ENCODE measurements at places on chromosomes 4 and X.

GRCh38 chr4:145551660-145552059 lies 67.5 kb upstream of the MMAA start:
- H3K4me3 ChIP-seq: no peak overlapping the region
- H3K4me1 ChIP-seq: no peaks in the 10 kb centered on the region
- no peak overlapping the region for H3K27ac ChIP-seq
- no peak for DNase-seq
- no peaks in the 10 kb centered on the region for H3K36me3 ChIP-seq
- no peaks in the 10 kb centered on the region for H3K27me3 ChIP-seq

GRCh38 chrX:47628982-47629381 lies 748 bp downstream of the CFP start:
- no peaks in the 10 kb centered on the region for H3K27me3 ChIP-seq
- H3K4me1 ChIP-seq: no peaks in the 10 kb centered on the region
- H3K4me3 ChIP-seq: no peak overlapping the region
- H3K36me3 ChIP-seq: no peaks in the 10 kb centered on the region
- DNase-seq: no peak

GRCh38 chrX:20693078-20693477 lies 426.4 kb upstream of the RPS6KA3 start:
- no peaks in the 10 kb centered on the region for H3K27me3 ChIP-seq
- no peaks in the 10 kb centered on the region for H3K36me3 ChIP-seq
- DNase-seq: no peak
- no peak overlapping the region for H3K4me3 ChIP-seq
- H3K4me1 ChIP-seq: no peaks in the 10 kb centered on the region
- H3K27ac ChIP-seq: no peak overlapping the region

DNA sequence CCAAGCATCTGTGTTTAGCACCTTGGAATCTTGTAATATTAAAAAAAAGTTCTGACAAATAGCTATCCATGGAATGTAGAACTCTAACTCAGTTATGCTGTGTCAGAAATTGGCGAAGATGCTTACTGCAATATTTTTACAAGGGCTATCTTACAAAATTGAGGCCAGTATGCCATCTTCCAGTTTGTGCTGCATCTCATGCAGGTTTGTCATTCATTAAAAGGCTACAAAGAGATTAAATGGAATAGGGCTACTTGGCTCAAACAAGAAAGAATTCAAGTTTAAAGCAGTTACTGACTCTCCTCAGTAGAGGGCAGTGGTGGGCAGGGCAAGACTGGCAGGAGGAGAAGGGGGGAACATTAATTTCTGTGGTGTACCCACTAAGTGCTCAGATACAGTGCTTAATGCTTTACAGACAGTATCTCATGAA lies 66.5 kb downstream of the SHROOM4 start:
- no peak for DNase-seq
- no peaks in the 10 kb centered on the region for H3K36me3 ChIP-seq
- H3K4me1 ChIP-seq: no peaks in the 10 kb centered on the region
- H3K27ac ChIP-seq: no peak overlapping the region

DNA sequence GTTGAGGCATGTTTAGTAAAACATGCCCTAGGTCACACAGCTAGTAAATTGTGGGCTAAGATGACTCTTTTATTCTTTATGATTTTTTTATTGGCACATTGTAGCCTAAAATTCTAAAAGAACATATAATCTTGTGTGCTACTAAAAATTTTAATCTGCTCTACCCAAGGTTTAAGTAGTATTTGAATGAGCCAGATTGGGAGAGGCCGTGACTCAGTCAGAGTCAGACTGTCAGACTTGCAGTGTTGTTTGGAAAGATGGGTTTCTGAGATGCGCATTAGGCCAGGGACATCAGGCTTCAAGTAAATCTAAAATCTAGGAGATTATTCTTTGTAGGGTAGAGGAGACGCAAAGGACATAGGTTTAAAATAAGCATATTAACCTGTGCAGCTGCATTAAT lies 30.7 kb upstream of the TMPRSS11E start:
- no peaks in the 10 kb centered on the region for H3K27me3 ChIP-seq
- peaks cover 9% of the 10 kb centered on the region for H3K4me1 ChIP-seq
- no peak overlapping the region for H3K4me3 ChIP-seq

DNA sequence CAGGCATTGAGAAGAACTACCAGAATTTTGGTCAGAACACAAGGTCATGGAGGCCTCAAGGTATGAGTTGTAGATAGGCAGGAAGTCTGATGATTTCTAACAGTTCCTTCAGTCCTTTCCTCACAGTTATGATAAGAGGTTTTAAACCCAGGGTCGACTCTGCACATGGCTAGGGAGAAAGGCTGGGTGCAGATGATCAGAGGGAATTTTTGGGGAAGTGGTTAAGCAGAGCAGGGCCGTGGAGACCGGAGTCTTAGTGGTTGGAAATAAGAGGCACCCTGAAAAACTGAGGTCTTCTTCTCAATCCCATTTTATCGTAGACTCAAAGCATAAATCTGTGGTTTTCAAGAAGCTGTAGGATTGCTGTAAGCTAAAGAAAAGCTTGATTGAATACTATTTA lies 118.5 kb upstream of the ANK2 start:
- H3K4me1 ChIP-seq: no peaks in the 10 kb centered on the region
- no peak overlapping the region for H3K27ac ChIP-seq
- no peaks in the 10 kb centered on the region for H3K27me3 ChIP-seq
- H3K4me3 ChIP-seq: no peak overlapping the region
- no peaks in the 10 kb centered on the region for H3K36me3 ChIP-seq

DNA sequence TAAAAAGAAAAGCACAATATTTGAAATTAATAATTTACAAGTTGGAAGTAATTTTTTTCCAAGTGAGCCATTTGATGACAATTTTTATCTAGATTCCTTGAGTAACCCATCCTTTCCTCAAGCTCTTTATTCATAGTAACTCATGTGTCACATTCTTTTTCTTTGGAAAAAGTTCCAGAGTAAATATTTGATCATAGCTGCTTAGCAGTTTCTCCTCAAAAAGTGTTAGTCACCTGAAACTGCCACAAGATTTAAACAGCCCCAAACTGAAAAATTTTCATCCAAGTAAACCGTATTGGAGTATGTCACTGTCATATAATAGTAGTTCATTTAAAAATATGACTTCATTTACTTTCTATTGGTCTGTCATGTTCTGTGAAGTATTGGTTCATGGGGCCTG lies 94.6 kb upstream of the CASK start:
- H3K27ac ChIP-seq: no peak overlapping the region
- H3K27me3 ChIP-seq: no peaks in the 10 kb centered on the region
- no peak overlapping the region for H3K4me3 ChIP-seq
- H3K4me1 ChIP-seq: no peaks in the 10 kb centered on the region

- H3K36me3 ChIP-seq: no peaks in the 10 kb centered on the region
- H3K27me3 ChIP-seq: no peaks in the 10 kb centered on the region
- DNase-seq: no peak
- no peak overlapping the region for H3K27ac ChIP-seq
Observed at GRCh38 chrX:15136795-15137194, 133.1 kb downstream of the ASB9 start.

GRCh38 chrX:1466232-1466661 lies 13.5 kb upstream of the ASMTL start:
- no peaks in the 10 kb centered on the region for H3K36me3 ChIP-seq
- no peak overlapping the region for H3K4me3 ChIP-seq
- no peak overlapping the region for H3K27ac ChIP-seq
- H3K4me1 ChIP-seq: no peaks in the 10 kb centered on the region
- no peaks in the 10 kb centered on the region for H3K27me3 ChIP-seq

Data from HCT116 (cell line).